T-helper 1 cell (primary cell): ENCODE measurements at places on chromosomes 3 and 15.

DNA sequence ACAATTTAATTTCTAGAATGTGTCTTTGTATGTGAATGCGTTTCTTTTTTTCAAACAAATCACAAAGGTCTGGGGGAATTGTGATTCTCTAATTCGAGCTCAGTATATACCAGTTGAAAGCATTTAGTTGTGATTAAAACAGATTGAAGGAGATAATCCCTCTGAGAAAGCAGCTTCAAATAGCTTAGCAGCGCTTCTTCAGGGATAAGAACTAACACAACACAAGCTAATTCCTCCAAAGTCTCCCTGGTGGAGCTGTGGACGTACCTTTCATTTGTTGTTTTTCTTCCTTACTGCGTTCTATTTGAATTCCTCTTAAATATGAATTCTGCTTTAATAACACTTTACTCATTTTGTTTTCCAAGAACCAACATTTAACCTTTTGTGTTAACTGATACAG is 286.7 kb downstream of the ROBO2 start:
- DNase-seq, result no peak

- DNase-seq, result no peak
These were observed 152.0 kb downstream of the FBLN2 start for GRCh38 chr3:13700889-13701288.

DNA sequence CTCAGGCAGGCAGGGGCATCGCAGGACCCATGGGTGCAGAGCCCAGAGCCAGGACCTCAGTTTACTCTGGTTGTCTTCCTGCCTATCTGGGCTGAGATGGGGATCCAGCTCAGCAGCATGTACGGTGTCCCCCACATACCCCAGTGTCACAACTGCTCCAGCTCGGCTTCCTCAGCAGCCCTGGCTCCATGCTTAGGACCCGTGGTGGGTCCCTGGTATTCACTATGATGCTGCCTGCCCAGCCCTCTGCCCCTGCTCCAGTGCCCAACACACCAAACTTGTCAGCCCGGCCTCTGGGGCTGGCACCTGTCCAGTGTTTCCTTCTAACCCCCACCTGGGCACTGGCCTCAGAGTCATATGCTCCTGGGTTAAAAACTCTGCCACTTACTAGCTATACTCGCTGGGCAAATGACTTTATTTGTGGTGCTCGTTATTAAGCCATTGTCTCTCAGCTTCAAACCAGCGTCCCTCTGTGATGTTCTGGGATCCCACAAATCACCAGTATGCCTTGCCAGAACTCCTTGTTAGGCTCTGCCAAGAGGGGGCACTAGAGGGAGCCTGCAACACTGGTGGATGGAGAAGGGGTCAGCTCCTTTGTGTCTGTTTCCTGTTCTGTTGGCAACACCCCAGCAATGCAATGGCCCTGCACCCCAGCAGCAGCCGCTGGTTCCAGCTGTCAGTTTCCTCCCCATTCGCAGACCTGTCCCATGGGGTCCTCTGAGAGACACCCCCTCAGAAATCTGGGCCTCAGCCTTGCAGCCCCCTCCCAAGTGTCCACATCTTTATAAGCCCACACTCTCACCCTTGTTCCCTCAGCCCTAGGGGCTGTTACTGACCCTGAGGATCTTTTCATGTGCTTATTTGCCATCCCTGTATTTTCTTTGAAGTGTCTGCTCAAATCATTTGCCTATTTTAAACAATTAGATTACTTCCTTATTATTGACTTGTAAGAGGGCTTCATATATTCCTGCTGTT is 24.1 kb upstream of the MRPS22 start:
- DNase-seq, result no peak

GRCh38 chr15:61017627-61018026 is 211.5 kb downstream of the RORA start:
- no peak for DNase-seq

DNA sequence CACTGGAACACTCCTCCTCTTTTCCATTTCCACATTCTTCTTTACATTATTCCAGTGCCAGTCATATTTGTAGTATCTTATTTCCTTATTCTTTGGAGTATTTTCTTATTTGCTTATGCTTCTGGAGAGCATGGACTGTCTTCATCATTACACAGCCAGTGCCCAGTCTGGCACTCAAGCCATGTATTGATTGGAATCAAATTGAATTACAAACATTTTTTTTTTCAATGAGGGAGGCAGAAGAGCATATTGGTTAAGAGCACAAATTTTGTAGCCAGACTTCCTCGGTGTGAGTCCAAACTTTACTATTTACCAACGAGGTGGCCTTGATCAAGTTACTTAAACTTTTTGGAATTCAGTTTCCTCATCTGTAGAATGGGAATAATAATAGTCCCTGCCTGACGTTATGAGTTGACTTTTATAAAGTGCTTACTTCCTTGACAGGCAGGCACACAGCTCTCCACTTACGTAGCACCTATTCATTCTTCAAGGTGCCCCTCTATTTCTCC is 186.6 kb upstream of the BCL6 start:
- DNase-seq, result no peak

DNA sequence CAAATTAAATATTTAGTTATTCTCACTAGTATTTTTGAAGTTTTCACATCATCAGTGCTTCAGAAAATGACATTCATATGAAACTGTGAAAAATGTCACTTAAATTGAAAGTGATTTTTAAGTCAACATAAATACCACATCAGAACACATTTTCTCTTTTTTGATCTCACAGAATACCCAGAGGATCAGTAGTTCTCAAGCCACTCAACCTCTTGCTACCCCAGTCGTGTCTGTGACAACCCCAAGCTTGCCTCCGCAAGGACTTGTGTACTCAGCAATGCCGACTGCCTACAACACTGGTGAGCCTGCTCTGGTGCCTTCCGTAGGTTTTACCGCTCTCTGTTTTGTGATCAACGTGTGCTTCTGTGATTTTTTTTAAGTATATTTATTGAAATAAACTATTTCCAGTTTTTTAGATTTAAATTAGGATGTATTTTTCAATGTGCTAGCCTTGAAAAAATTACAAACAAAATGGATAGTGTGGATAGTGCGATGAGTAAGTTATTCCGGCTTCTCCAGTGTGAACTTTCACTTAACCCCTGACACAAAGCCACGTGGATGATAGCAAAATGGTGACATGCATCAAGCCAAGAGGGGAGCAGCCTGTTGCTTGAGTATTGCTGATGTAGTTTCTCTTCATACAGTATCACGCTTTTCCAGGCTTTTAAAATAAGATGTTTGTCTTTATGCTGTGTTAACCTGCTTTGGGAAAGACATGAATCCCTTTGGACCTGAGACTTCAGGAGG is 26.5 kb downstream of the LYSMD4 start:
- no peak for DNase-seq

- no peak for DNase-seq
These were observed 4.2 kb downstream of the ZSCAN2 start for GRCh38 chr15:84604826-84605553.

DNA sequence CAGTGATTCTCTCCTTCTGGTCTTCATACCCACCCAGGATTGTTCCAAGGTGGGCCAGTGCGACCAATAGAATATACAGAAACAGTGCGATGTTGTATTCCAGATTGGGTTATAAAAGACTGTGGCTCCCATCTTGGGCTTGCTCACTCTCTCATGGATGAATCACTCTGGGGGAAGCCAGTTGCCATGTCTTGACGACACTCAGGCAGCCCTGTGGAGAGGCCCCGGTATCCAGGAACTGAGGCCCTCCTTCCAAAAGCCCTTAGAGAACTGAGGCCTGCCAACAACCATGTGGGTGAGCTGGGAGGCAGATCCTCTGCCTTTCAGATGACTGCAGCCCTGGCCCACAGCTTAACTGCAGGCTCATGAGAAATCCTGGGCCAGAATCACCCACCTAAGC is 57.2 kb downstream of the SH3GL3 start:
- DNase-seq, result no peak

- DNase-seq, result no peak
These were observed 14.8 kb upstream of the HDAC11 start for GRCh38 chr3:13465236-13465873.

DNA sequence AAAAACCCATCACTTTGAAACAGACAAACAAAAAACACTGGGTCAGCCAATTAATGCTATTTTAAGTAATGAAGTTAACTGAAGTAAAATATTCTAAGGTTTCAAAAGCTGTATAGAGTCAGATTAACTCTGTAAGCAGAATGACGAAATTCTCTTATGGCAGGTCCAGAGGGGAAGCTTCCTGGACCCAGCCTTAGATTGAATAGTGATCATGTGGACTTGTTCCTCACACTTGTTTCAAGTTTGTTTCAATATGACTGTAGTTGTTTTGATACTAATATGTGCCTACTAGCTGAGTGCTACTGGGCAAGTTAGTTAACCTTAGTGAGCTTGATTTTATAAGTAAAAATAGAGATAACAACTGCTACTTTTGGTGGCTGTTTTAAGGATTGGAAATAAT is 32.6 kb downstream of the PLS1 start:
- DNase-seq, result no peak

- DNase-seq, result peak; percentile 76
These were observed 122.1 kb upstream of the TPRG1 start for GRCh38 chr3:189049458-189050236.

DNA sequence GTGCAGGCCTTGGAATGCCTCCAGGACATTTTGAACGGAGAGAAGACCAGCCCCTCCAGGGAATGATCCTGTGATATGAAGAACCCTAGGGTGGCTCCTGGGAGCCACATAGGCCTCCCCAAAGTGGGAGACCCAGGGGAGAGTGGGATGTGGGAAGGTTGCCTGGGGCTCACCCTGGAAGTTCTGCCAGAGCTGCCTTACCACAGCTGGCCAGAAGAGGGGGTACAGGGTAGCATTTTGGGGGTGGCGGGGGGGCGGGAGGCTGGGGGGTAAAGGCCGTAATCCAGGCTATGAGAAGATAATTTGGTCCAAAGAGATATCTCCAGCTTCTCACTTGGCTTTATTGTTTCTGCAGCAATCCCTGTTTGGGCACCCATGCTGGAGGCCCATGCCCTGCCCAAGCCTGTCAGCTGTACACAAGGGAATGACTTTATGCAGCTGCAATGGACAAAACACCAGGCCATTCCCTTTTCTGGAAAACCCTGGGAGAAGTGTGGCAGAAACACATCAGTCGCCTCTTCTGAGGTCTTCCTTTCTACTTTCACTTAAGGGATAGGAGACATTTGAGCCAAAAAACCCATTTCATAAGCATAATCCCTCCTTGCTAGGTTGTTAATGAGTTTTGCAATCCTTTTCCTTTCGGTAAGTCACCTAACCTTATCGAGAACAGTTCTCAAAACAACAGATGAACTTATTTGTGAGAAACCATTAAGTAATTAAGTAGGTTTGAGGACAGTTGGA is 11.0 kb upstream of the MUSTN1 start:
- no peak for DNase-seq

DNA sequence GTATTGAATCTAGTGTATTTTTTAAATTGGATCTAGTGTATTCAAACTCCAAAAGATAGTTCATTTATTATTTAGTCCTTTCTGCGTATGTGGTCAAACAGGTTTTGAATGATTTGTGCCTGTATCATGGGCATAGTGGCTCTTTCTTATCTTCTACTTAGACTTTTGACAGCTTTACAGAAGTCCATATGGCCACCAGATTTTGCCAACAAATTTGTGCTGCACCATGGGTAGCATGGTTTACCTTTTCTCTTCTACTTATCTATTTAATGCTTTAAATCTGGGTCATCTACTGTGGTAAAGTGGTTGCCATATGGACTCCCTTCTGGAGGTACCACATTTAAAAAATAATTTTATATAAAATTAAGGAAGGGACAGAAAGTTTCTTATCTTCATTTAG is 66.9 kb upstream of the CADM2 start:
- DNase-seq, result no peak

GRCh38 chr15:45640616-45641015 is 5.8 kb downstream of the SQOR start:
- DNase-seq, result no peak

- no peak for DNase-seq
These were observed 12.1 kb upstream of the DCLK3 start for GRCh38 chr3:36776436-36776835.

DNA sequence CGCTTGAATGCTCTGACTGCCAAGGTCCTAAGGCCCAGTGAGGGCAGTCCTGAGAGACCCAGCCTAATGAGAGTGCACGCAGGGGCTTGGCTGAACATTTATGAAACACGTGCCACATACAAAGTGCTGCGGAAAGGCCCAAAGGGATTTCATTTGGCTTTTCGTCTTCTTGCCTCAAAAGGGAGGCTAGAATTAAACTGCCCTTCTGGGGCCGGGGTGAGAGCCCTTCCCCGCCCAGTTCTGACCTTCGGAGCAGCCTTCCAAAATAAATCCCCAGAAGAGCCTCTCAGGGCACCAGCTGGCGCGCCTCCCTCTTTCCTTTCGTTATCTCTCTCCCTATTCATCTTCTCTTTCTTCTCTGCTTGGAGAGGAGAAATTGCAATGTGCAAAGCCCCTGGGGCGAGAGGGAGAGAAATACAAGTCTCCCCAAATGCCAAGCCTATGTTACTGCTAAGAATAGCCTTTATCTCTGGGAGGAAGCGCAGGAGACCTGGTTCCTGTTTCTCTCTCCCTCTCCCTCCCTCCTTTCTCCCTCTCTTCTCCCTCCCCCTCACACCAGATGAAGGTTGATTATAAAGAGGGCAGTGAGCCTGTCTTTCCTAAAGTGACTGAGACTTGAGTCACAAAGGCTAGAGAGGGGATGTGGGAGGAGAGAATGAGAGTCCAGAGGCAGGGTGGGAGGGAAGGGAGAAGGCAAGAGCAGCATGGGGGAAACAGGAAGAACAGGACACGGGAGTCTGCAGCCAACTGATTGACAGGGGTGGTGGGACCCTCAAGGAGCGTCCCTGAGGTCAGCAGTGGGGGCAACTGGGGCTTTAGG is 36.7 kb upstream of the NDUFB4 start:
- DNase-seq, result no peak

DNA sequence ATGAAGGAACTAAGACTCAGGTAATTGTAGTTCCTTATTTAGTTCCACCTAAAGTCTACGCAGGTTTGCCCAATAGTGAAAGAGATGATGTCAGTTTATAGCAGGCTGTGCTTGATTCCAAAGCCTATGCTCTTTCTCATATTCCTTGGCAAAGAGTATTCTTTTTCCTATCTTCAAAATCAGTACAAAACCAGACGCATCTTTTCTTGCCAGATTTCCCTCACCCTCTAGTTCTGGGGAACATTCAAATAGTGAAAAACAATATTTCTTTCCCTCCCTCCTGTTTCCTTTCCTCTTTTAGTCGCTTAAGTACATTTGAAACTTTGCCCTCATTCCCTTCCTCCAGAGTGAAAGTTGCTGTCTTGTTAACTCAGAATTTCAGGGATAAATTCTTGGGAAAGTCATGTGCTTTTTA is 134.6 kb upstream of the PDZRN3 start:
- no peak for DNase-seq

- DNase-seq, result no peak
These were observed 8.3 kb upstream of the PGPEP1L start for GRCh38 chr15:99015698-99016568.

- no peak for DNase-seq
These were observed 594.8 kb upstream of the GRM7 start for GRCh38 chr3:6266135-6266534.

DNA sequence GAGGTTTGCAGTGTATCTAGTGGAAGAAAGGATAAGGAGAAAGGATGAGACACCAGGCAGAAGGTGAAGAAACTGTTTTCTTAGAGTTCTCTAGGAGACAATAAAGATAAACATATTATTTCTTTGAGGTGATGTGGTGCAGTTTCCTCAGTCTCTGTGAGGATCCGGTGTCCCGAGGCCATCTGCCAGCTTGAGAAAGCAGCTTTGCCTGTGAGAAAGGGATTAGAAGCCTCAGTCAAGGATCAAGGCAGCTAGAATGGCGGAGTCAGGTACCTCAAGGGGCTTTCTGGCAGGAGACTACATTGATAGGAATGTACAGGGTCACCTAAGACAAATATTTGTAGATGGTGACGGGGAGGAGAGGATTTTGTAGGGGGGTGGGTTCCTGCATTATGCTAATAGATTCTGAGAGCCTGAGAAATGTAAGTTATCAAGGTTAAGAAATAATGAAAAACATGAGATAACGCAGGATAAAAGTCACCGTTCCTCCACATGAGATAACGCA is 103.9 kb upstream of the MB21D2 start:
- no peak for DNase-seq
